Activated CD8-positive, alpha-beta memory T cell treated with anti-CD3 and anti-CD28 coated beads, Interleukin-2, amount 50 U/mL, for 4 hours (primary cell): ENCODE measurements at places on chromosomes 3 and 15.

- DNase-seq, result no peak
These were observed 33.0 kb downstream of the NME9 start for GRCh38 chr3:138296639-138297038.

DNA sequence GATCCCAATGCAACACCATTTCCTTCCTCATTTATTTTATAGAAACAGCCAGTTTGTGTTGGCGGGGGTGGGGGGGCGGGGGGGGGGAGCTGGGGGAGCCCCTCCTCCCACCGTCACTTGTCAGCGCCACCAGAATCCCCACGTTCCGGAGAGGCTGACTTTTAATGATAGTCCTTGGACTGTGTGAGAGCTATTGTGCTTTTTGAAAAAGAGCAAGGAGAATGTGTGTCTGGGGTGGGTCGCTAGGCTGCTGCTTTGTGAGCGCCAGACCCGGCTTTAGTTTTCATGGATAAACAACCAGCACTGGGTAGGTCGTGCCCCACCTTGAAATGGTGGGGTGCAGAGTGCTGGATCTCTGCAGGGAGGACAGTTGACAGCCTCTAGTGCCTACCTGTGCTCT is 135.0 kb upstream of the ONECUT1 start:
- DNase-seq, result no peak

DNA sequence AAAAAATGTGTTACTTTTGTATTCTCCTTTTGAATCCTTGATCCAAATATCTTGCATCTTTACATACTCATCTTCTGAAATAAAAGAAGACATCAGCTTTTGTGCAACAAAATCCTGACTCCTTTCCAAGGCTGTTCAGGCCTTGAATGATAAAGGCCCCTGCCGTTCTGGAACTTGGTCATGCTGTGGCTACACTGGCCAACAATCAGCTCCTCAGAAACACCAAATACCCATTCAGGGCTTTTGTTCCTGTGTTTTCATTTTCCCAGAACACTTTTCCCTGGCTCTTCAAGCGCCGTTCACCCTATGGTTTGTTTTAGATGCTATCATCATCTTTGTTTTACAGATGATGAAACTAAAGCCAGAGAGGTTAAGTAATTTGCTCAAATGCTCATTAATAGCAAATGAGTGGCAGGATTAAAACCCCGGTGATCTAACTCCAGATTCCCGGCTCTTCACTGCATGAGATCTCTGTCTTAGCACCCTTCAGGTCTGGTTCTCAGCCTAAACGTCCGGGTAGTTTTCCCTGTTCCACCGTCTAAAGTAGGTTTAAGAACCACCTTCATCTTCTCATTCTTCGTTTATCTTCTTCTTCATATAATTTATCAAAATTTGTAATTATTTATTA is 58.3 kb downstream of the EPHA3 start:
- DNase-seq, result no peak

DNA sequence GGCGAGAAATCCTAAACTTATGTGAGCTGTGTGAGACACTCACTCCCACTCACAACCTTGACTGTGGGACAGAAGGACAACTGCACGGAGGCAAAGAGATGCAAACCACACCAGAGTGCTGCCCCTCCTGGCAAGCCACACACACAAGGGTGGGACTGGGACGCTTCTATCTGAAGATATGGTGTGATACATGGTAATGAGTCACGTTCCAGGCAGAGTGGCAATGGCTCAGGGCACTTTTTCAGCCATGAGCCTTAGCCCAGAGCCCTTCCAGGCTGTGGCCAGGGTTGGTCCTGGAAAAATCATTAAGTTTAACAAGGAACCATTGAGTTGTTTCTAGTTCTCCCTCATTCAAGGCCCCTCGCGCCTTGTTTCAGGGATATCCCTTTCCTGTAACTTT is 56.1 kb downstream of the WNT5A start:
- no peak for DNase-seq

GRCh38 chr15:90618330-90619125 is 88.8 kb downstream of the CRTC3 start:
- no peak for DNase-seq

- DNase-seq, result no peak
These were observed 21.5 kb upstream of the ZNF609 start for GRCh38 chr15:64438653-64439447.

GRCh38 chr15:82128401-82129148 is 82.8 kb upstream of the MEX3B start:
- no peak for DNase-seq

- no peak for DNase-seq
These were observed 337.3 kb upstream of the CBLB start for GRCh38 chr3:106206146-106206545.

DNA sequence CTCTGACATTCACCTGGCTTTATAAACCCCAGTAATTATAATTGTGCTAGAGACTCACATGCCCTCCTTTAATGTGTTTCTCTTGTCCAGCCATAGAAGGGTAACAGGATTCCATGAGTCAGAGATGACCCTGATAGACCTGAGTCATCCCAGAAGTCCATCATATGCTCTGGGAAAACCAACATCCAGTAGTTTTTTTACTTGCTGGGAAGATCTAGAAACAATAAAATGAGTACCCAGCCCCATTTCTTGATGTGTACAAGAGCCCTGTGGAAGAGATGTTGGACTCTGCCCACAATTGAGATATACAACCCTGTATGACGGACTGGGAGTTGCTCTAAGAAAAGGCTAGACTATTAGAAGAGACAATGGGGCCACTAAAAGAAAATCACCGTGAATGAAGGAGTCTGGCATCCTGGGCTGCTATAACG is 22.4 kb upstream of the THUMPD3 start:
- DNase-seq, result no peak

GRCh38 chr15:80317389-80318182 is 65.6 kb upstream of the CTXND1 start:
- no peak for DNase-seq

DNA sequence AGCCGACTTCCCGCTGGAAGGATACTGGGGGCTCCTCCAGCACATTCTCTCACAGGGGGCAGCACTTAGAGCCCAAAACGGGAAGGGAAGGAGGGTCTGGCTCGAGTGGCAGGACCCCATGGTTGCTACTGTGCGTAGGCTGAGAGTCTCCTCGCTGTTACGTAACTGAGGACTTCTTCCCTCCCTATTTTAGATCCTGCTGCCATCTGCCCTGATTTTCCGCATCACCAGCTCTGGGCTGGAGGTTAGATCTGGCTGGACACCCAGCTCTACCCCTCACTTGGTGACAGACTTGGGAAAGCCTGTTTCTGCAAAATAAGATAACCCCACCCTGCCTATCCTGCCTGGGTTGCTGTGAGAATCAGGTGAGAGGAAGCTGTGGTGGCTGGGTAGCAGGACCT is 47.7 kb downstream of the BDH1 start:
- no peak for DNase-seq

DNA sequence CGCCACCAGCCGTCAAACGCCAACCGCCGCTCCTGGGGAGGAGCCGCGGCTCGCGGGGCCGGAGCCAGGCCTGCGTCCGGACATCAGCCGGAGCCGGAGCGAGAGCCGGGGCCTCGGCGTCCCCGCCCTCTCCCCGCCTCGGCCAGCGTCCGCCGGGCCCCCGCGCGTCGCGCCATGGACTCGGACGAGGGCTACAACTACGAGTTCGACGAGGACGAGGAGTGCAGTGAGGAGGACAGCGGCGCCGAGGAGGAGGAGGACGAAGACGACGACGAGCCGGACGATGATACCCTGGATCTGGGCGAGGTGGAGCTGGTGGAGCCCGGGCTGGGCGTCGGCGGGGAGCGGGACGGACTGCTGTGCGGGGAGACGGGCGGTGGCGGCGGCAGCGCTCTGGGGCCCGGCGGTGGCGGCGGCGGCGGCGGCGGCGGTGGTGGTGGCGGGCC is 359 bp downstream of the ARIH1 start:
- no peak for DNase-seq

GRCh38 chr3:196406811-196407470 is 25.3 kb downstream of the UBXN7 start:
- DNase-seq, result no peak
